ENCODE measurements at places on chromosomes 1 and 21. TPM values are rescaled to one million over a fixed set of nuclear protein-coding genes. Genes with fewer than 3 reads are reported as not detected.

DNA sequence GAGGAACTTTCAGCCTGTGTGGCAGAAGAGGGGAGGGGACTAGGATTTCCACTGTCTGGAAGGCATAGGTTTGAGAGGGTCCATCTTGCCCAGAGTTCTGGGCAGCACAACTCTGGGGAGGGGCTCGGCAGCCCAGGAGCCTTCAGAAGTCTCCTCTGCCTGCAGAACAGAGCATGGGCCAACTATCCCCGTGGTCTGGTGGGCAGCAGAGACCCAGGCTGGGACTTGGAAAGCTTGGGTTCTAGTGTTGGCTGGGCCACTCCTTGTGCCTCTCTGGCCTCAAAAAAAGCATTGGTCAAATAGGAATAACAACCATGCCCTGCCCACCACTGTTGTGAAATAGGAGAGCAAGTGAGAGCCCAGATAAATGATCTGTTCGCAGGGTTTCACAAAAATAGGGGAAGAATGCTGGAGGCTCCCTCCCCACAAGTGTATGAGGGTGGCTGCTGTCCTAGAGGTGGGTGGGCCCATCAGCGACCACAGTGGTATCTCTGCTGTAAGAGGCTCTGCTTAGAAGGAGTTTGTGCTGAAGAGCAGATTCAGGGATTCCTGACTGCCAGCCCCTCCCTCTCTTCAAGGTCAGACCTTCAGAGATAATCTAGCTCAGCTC, 8.9 kb downstream of the EPHA10 start:
- DNase-seq, result no peak

- no peak for DNase-seq
Observed at GRCh38 chr1:27883536-27883935, 11.2 kb downstream of the THEMIS2 start.

DNA sequence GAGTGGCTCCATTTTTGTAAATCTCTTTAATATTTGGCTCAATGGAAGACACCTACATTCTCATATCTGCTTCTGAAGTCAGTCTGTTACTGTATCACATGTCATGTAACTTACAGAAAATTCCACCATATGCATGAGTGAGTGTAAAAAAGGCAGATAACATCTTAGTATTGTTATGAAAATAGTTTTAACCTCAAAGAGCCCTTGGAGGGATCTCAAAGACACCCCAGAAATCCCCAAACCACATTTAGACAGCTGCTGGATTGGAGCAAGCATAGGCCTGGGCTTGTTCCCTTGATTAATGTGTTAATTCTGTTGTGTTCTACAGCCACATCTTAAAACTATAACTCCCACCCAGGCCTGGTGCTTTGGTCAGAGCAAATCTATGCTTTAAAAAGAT, 16.9 kb downstream of the MACO1 start:
- DNase-seq, result no peak

- no peak for DNase-seq
Observed at GRCh38 chr1:116825207-116825719, 71.0 kb downstream of the CD2 start.

GRCh38 chr1:213669964-213670691, 317.6 kb upstream of the PROX1 start:
- DNase-seq, result no peak

DNA sequence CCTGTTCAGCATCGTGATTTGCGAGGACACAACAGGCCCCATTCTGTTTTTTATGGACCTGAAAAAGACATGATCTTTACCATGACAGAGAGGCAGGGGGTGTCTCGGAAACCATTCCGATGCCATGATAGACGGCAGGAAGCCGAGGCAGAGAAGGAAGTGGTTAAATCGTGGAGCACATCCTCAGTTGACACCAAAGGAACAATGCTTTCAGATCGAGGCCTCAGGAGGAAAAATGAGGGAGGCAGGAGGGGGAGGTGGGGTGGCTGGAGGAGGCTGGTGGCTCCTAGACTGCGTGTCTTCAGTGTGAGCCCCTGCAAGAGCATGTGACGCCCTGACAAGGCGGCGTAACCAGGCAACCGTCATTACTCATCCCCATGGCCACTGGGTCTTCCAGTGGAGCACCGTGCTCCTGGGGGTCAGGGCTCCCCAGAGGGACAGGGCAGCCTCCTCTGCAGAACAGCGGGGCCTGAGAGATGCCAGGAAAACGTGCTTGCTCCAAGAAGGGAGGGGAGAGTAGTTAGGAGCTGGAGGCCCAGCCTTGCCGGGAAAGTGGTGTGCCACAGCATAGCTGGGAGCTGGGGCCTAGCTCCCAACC, 172.8 kb upstream of the TMEM51 start:
- no peak for DNase-seq

- DNase-seq, result no peak
Observed at GRCh38 chr1:230869500-230869899, 1.2 kb upstream of the C1orf198 start.

GRCh38 chr21:36148886-36149285, 7.7 kb upstream of the DOP1B start:
- no peak for DNase-seq

GRCh38 chr1:97412166-97412565, 508.7 kb downstream of the DPYD start:
- DNase-seq, result no peak

DNA sequence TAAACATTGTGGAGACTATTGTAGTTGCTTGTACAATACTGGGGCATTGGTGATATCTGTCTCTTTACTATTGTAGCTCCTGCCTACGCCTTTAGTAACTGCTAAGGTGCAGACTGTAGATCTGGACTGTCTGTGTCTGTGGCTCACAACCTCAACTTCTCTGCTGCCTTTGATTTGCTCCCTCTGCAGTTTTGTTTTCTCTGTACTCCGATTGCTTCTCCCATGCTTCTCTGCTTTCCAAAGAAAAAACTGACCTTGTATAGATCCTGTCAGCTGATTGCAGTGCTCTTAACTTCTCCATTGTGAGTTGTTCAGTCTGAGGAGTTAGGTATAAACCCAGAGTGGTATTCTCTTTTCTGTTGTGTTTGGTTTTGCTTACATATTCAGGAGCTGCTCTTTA, 15.3 kb downstream of the MAGI3 start:
- DNase-seq, result peak; percentile 61

- DNase-seq, result no peak
Observed at GRCh38 chr1:42747125-42747524, 7.1 kb upstream of the CLDN19 start.

GRCh38 chr1:81921851-81922462, 121.2 kb downstream of the ADGRL2 start:
- DNase-seq, result no peak

GRCh38 chr1:232547938-232548484, 81.9 kb downstream of the SIPA1L2 start:
- DNase-seq, result no peak

The HCN3 gene
- polyA plus RNA-seq, result 10.2 TPM

The EYA3 gene
- 12.2 TPM for polyA plus RNA-seq

The NHLH1 gene
- polyA plus RNA-seq, result 0.44 TPM

The CLIC6 gene
- not detected for polyA plus RNA-seq

The SMAP2 gene
- 22.3 TPM for polyA plus RNA-seq

The SMPDL3B gene
- polyA plus RNA-seq, result 1.3 TPM

The PTAFR gene
- 24.0 TPM for polyA plus RNA-seq

The B3GALT5 gene
- polyA plus RNA-seq, result 0.03 TPM
